ENCODE measurements at places on chromosomes 16 and 17. TPM values are rescaled to one million over a fixed set of nuclear protein-coding genes. Genes with fewer than 3 reads are reported as not detected.

GRCh38 chr16:22030087-22030812 lies 22.3 kb downstream of the MOSMO start:
- no peak for DNase-seq

- no peak for DNase-seq
Measured at GRCh38 chr16:67449739-67450138, 18.8 kb downstream of the HSD11B2 start.

DNA sequence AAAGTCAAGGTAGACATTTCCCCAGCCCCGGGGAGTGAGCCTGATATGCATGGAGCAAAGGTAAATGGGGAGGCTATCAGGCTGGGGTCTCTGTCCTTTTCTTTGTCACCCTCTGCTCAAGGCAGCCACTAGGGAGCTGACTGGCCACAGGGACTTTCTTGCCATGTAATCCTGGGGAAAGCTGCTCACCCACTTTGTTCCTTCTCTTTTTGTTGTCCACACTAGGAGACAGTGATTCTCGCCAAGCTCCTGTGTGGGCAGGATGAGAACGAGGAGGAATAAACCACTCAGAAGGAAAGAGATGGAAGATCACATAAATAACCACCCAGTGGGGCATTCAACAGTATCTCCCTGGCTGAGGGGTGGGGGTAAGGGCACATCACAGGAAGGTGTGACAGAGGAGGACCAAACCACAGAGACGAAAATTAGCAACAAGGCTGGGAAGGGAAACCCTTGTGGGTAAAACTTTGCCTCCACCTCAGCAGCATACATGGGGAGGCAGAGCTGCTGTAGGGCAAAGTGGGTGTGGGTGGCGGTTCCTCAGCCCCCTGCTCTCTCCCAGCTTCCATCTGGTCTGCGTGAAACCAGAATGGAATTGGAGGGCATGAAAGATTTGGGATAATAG lies 26.2 kb upstream of the CCL1 start:
- peak; percentile 32 for DNase-seq

GRCh38 chr17:231966-232807 lies 50.7 kb upstream of the DOC2B start:
- DNase-seq, result peak; percentile 92

DNA sequence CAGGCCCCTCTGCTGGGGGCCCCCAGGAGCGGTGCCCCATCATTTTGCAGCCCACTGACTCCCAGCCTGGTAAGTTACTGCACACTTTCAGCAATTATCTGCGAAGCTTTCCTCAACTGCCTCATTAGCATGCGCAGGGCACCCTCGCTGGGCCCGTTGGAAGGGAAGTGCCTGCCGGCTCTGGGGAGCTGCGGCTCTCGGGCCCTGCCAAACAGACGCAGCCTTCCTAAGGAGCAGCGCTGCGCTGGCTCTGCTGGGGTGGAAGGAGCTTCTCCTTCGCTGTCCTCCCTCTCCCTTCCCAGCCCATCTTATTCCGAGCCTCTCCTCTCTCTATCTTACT lies 71.0 kb downstream of the RBBP6 start:
- no peak for DNase-seq

DNA sequence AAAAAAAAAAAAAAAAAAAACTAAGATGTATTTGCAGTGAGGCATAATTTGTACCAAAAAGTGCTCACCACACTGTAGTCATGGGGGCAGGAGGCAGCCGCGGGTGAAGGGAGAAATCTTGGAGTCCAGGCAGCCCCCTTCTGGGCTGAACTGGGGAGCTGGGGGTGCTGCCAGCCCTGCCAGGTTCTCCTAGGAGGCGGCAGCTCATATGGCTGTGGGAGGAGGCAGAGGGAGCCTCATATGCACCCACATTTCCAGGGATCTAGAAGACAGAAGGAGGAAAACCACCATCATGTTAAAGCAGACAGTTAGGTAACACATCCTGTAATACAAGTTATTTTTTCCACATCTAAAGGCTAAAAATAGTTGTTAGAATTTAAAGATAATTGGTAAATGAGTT lies 16.3 kb downstream of the MAPT start:
- no peak for DNase-seq

DNA sequence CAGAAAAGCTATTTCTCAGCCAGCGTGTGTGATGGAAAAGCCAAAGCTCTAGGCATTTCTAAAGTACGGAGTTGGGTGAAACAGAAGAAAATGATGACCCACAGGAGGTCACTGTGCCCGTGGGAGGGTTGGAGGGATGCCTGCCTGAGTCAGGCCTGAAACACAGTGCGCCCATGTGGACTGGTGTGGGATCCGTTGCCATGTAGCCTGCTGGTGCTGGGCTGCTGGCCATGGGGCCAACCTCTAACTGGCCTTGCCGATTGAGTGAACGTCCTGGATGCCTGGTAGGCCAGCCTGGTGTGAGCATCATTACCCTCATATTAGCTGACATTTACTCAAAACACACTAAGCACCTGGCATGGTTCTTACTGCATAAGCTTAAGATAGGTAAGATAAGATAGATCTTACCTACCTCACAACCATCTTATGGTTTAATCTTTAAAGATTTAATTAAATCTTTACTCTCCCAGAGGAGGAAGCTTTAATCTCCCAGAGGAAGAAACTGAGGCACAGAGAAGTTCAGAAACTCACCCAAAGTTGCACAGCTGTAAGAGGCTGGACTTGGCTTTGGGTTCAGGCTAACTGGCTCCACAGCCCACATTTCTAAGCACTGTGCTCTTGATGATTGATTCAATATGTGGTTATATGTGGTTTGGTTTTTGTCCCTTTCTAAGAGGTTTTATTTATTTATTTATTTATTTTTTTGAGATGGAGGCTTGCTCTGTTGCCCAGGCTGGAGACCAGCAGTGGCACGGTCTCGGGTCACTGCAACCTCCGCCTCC lies 15.7 kb downstream of the MGAT5B start:
- DNase-seq, result no peak

- DNase-seq, result no peak
Measured at GRCh38 chr16:1152651-1153259, at the start of gene CACNA1H. CACNA1H (plus strand) TSS chr16:1153106; CDS start chr16:1153738, 632 bp downstream.

DNA sequence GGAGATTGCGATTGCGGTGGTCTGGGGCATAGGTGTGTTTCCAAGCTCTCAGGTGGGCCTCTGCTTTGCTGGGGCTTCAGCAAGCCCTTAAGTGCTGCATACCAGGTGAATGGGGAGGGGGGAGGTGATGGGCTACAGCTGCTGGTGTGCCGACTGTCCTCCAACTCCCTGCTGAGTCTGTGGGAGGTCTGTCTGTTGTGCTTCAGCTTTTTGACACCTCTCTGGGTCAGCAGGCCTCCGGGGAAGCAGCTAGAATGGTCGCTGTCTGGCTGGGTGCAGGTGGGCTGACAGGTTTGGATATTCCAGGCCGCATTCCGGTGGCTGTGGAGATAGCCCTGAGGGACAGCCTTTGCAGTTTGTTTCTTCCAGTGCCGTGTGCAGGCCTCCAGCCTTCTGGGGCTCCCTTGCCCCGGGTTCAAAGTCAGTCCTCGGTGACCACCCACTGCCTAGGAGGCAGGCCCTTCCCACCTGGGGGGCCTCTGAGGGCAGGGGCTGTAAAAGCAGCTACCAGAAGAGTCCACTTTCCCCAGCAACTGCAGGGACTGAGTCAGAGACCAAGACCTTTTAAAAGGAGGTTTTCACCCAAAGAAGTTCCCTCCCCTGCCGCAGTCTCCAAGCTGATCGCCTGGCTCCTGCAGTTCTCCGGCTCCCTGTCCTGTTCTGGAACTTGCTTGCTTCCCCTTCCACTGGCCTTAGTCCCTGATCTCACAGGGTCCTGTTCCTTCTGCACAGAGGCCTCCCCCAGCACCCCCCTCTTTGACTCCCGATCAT lies 2.0 kb upstream of the TTYH2 start:
- DNase-seq, result no peak

GRCh38 chr16:54568906-54569807 lies 282.6 kb upstream of the IRX3 start:
- DNase-seq, result no peak

DNA sequence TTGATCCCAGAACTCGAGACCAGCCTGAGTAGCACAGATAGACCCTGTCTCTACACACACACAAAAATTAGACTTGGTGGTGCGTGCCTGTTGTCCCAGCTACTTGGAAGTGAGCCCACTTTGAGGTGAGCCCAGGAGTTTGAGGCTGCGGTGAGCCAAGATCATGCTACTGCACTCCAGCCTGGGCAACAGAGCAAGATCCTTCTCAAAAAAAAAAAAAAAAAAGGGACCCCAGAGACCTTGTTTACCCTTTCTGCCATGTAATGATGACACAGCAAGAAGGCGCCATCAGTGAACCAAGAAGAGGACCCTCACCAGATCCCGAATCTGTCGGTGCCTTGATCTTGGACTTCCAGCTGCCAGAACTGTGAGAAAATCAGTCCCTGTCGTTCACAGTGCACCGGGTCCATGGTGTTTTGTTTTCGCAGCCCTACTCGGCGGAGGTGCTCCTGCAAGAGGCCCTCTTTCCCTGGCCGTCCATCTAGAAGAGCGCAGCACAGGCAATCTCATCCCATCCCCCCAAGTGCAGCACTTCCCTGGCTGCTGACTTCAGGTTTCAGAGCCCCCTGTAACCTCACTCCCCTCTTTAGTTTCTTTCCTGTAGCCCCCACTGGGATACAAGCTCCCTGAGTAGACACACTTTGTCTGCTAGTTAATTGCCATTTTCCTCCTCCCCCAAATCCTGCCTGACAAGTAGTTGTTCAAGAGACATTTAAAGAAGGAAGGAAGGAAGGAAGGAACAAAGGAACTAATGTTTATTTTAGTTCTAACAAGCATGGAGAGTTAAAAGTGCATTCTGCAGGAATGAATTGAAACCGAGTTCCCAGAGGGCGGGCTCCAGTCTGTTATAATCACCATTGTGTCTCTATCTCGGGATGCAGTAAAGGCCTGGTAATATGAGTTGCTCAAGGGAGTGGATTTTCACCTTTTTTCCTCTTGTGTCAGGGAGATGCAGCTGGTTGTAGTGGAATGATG lies 115.3 kb downstream of the SNX29 start:
- DNase-seq, result no peak

DNA sequence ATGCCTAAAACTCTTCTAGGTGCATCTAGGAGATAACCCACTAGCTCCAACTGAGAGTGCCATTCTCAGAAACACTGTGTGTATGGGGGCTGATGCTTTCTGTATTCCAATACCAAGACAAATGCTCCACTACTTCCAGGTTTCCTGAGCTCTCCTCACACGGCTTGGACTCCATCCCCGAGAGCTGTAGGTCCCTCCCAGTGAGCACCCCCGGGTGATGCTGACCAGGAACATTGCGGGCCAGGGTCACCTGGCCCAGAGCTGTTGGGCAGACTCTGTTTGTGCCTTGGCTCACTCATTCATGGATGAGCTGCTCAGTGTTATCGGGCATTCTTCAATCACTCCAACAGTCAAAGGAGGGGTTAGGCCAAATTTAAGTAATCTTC lies 7.0 kb downstream of the CUEDC1 start:
- no peak for DNase-seq

GRCh38 chr16:84501077-84501735 lies 3.3 kb downstream of the MEAK7 start:
- no peak for DNase-seq

DNA sequence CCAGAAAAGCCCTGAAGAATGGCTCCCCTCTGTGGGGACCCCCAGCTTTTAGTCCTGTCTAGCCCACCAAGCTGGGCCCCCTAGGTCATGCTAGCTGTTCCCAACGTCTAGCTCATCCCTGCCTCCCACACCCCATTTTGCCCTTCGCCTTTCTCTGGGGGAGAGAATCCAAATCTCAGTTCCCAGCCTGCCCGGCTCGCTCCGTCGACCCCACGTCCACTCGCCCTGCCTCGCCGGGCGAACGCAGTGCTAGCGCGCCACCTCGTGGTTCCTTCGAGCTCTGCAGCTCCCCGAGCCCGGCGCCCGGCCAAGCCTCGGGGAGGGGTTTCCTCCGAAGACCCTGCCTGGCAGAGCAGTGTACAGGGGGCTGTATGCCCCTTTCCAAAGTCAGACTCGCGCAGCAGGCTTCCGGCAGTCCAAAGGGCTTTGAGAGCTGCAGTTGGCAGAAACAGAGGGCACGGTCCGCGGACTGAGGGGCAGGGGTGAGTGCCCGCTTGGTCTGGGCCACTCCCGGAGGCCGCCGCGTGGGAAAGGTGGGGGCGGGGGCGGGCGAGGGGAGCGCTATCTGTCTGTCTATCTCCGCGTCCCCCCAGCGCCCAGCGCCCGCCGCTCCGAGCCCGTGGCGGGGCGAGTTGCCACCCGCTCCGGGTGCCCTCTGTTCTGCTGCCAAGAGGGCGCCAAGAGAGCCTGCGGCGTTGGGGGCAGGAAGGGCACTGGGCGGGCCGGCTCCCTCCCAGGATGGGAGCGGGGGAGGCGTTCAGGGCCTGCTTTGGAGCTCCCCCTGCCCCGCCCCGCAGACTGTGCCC lies 1.7 kb upstream of the DLX3 start:
- peak; percentile 53 for DNase-seq

DNA sequence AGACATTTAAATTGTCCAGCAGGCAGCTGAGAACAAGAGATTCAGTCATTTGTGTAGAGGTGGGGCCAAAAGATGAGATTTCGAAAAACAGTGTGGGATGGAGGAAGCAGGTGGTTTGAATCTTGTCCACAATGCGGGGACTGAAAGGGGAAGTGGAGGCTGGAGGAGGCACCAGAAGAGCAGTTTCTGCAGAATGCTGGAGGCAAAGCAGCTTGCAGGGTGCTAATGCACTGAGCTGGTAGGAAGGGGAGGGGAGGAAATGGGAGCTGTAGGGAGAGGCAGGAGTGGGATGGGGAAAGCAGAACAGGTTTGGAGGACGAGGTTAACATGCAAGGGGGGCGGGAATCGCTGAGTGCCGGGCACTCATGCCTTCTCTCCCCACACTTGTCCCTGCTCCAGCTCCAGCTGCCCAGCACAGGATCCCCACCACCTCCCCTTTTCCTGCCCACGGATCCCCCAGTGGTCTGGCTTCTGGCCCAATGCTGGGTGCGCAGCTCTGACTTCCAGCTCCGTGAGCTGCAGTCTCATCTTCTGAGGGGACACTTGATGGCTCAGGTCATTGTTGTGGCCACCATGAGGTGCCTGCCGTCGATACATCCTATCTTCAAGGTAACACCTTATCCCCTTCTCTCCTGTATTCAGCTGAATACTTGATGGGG lies 9.4 kb downstream of the C17orf100 start:
- peak; percentile 78 for DNase-seq

GRCh38 chr17:76704805-76705204 lies 6.0 kb downstream of the MXRA7 start:
- no peak for DNase-seq

DNA sequence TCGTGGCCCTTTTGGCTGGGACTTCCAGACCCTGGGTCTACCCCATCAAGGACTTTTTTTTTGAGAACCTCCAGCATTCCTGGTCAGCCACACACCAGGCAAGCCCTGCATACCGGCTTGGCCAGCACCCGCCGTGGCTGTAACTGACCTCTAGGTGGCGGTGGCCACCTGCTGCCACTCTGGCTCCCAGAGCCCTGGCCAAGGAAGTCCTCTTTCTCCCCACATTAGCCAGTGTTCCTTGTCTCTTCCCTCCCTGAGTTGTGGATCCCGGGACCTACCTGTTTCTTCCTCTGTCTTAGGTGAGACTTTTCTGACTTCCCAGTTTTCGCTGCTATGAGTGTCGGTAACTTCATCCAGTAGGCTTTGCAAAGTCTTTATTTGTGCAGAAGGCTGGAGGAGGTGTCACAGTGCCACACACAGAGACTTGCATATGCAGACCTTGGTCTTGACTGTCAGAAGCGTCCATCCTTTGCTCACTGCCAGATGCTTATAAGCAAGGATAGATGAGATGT lies 348.3 kb downstream of the CPPED1 start:
- peak; percentile 61 for DNase-seq

The ADGRG1 gene
- total RNA-seq, result not detected

The HDAC5 gene
- total RNA-seq, result 36.3 TPM

The ARL16 gene
- total RNA-seq, result 52.2 TPM

The KRTAP3-2 gene
- not detected for total RNA-seq

All from OCI-LY7 (cell line).